Frontal cortex (tissue), 4 donors: ENCODE measurements at places on chromosomes 3 and 15.

DNA sequence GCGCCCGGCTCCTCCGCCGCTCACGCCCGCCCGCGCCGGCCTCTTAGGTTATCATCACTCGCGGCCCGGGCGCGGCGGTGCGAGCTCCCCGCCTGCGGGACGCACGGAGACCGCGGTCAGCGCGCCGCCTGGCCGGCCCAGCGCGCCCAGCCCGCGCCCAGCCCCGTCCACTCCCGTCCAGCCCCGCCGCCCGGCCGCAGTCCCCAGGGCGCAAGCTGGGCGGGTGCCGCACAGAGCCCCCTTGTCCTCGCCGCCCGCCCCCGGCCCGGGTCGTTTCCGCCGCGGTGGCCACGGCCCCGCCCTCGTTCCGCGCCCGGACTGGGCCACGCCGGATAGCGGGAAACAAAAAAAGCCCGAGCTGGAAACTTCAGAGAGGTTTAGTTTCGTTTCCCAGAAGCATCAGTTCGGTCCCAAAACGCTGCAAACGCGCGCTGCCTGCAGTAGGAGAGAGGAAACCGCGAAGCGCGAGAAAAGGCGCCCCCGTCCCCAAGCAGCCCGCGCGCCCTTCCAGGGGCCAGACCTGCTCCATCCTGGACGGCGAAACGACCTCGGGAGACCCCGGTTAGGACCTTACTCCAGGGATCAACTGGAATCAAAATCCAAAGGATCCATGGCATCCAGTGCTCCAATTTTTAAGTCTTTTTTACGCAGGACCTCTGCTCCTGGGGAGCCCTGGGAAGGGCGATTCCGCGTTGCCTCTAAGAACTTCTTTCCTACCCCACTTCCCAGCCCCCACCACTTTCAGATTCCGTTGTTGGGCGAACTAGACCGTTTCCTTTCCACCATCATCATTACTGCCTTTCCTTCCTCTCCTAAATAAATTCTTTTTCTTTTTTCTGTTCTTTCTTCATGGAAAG lies at the start of gene ATP10A:
TSS of gene ATP10A (minus strand) at position 217 of the 857 bp plus-strand sequence. CDS start 231 bp downstream, outside the sequence.
- DNase-seq = no peak

- DNase-seq = no peak
Observed at GRCh38 chr15:33453761-33454160, 143.0 kb downstream of the RYR3 start.

DNA sequence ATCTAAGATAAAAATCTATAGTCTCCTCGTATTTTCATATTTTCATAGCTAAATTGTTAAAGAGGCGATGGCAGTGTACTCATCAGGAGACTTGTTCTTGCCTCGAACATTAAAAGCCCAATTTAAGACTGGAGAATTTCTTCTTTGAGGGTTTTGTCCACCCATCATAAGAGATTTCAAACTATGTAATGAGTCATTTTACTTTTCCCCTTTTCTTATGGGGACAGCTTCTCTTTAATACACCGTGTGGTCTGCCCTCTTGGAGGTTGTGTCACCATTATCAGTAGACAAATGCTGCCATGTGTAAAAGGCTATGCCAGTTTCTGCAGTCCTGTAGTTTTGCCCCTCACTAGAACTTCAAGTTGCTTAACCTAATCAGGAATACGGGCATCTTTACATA lies 16.9 kb downstream of the TGFBR2 start:
- no peak for DNase-seq

GRCh38 chr15:101088788-101089578 lies 162.9 kb downstream of the CHSY1 start:
- peak; percentile 67 for DNase-seq

- DNase-seq = no peak
Observed at GRCh38 chr3:43693594-43693993, 2.9 kb downstream of the ABHD5 start.

- no peak for DNase-seq
Observed at GRCh38 chr3:184656458-184656828, 55.4 kb downstream of the MAGEF1 start.

DNA sequence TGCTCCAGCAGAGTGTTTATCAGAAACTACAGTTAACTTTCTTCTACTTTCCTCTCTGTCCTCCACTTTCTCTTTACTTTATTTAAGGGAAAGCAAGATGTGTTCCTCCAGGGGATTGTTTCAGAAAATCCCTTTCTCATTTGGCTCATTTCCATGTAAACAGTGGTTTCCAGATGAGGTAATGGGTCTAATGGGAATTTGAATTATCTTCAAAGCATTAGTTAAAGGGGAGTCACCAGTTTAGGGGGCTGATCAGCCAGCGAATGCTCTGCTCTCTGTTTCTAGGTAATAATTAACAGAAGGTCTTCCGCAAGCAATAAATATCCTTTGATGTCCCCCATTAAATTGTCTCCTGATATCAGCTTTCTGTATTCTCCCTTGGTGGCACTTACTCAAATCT lies 30.4 kb upstream of the ZNF639 start:
- DNase-seq = no peak

DNA sequence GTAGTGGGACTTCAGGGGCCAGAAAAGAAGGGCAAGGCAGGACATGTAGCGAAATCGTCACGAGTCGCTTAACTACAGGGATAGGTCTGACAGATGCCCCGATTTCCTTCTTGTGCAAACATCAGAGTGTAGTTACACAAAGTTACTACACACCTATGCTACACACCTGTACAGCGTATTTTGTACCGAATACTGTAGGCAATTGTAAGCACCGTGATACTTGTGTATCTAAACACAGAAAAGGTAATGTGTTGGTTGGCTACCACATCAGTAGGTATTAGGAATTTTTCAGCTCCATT lies 515 bp upstream of the MTHFS start:
- no peak for DNase-seq

DNA sequence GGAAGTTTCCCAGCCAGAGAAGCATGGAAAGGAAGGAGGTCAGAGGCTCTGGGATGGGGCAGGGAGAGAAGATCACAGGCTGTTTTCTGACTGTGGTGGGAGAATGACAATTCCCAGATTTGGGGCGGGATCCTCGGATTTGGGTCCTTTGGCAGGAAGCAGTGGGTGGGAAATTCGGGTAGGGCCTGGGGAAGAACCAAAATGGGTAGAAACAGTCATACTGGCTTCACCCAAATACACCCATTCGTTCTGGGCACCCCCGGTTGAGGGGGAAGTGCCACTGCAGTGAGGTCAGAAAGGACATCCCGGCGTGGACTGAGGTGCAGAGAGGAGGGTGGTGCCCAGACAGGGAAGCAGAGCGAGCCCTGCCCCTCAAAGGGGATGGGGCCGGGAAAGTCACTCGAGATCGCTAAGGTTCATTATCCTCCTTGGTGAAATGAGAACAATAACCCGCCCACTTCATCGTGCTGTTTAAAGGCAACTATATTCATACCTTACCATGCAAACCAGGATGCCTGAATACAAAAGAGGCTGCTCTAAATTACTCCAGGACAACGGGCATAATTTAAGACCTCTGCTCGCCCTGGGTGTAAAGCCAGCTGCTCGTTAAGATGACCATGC lies 28.8 kb downstream of the TNK2 start:
- no peak for DNase-seq

GRCh38 chr3:188759336-188760005 lies 412.3 kb upstream of the TPRG1 start:
- no peak for DNase-seq

GRCh38 chr15:62186578-62186977 lies 21.5 kb upstream of the C2CD4B start:
- no peak for DNase-seq

DNA sequence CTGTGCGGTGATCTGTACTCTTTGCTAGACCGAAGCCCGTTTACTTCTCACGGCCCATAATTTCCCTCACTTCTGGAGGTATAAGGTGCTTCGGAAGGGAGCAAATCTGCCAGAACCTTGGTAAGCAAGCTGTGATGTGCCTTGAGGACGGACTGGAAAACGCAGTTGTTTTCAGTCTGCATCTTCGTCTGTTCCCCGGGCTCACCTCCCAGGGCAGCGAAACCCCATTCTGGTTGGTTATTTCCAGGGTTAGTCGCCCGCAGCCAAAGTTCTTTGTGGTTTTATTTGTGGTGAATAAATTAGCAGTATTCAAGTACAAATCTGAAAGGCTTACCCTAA lies 401 bp downstream of the RAMAC start:
- DNase-seq = no peak
